ENCODE measurements at places on chromosomes 12 and 14.

- DNase-seq: no peak
Measured at GRCh38 chr12:80189241-80189640, 89.9 kb downstream of the OTOGL start.

DNA sequence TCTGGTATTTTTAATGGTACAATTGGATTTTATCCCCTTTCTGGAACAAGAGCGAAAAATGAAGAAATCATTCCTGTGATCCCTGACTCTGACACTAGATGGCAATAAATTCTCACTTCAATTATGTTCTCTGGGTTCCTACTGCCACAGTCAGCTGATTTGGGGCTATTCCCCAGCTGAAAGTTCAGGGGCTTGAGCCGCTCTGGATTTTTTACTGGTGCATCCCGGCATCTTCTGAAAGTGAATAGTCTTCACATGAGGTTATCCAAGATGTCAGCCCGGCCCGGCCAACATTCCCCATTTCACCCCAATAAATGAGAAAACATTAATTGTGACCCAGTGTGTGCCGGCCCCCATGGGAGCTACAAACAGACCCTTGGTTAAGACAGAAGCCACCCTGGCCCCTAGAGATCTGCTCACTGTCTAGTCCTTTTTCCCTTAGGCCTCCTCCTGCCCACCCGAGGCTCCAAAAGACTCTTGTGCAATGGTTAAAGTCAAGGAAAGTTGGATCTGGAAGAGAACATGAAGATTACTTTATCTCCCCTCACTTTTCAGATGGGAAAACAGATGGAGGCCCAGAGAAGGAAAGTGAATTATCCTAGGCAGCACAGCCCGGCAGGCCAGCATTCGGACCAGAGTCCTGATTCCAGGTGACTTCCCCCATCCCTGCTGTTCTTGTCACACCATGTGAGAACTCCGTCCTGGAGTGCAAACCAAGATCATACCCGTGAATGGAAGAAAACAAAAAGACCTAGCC is 20.8 kb downstream of the CKAP4 start:
- no peak for DNase-seq

GRCh38 chr12:32545413-32545980 is 133.6 kb upstream of the DNM1L start:
- DNase-seq: no peak

DNA sequence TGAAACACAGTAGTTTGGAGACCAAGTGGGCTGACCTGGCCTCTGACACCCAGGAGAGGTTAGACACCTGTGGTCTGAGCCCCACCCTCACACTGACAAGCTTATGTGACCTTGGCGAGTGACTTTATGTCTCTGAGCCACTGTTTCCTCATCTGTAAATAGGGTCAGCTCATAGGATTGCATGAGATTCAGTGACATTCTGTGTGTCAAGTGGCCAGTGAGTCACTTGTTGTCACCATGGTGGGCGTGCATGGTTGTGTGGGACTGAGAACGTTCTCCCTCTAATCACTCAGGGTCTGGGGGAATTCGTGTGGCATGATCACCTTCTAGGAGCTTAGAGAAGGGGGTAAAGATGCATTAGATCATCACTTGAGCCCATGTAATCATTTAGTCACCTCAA is 146.4 kb downstream of the PHETA1 start:
- DNase-seq: no peak

- no peak for DNase-seq
Measured at GRCh38 chr14:76413962-76414600, 38.1 kb downstream of the ESRRB start.

- DNase-seq: no peak
Measured at GRCh38 chr12:102197789-102198188, at the start of gene PMCH. TSS of gene PMCH (minus strand) at chr12:102197833. CDS start at chr12:102197770, 63 bp downstream.

- no peak for DNase-seq
Measured at GRCh38 chr14:87869619-87870583, 123.1 kb downstream of the GALC start.

GRCh38 chr12:116368196-116369194 is 91.0 kb upstream of the MED13L start:
- no peak for DNase-seq

- no peak for DNase-seq
Measured at GRCh38 chr12:107127482-107128430, 34.4 kb upstream of the CRY1 start.

DNA sequence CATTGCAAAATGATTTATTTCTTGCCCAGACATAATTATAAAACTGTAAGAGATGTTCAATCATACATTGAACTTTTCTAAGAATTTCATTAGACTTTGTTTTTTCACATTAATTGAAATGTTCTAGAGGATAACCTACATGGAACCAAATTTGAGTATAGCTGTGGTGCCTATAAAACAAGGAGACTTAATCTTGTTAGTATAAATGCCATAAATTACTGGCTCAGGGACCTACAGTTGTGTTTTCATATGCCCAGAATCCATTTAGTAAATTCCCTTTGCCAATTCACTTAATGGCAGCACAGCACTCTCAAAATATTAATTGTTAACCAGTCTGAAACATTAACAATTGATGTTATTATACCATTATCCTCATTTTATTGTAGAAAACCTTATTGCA is 488.5 kb downstream of the NELL2 start:
- no peak for DNase-seq

DNA sequence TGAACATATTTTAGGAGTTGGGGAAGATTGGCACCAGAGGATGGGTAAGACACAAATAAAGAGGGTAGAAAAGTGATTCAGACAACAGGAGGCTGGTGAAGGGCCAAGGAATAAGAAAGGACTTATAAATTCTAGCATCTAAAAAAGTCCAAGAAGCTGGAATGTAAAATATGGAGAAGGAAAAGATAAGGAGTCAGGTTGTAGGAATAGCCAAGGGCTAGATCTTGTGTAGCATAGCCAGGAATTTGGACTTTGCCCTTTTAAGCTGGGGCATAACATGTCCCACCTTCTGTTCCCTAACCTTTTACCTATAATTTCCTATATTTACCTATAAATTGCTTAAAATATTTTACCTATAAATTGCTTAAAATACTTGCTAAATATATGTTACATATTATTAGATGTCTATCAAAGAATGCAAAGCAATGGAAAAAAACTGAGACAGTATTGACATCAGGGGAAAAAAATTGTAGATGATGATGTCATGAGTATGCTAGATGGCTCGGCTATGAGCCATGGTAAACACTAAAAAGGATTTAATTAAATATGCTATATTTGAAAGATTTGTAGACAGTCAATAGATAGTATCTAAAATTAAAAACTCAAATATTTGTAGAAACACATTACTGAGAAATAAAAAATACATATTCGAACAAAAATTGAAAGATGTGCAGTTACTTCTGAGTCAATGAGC is 99.7 kb upstream of the PLEKHG7 start:
- DNase-seq: no peak

DNA sequence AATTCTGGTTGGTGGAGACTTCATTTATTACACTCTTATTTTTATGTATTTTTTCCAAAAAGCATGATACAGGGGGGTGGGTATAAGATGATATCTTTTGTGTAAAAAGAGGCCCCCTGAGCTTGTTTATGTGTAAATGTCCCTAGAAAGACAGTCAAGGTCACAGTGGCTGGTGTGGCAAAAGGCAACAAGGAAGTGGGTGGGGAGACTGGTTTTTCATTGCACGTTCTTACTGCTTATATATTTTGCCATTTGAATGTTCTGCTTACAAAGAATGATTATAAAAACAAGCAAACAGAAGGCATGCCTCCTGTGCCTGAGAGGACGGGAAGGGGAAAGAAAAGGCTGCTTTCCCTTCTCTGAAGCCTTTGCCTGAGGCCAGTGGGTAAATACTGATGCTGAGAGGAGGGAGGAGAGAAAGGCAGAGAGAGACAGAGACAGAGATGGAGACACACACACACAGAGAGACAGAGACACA is 24.1 kb upstream of the ADIPOR2 start:
- DNase-seq: no peak

DNA sequence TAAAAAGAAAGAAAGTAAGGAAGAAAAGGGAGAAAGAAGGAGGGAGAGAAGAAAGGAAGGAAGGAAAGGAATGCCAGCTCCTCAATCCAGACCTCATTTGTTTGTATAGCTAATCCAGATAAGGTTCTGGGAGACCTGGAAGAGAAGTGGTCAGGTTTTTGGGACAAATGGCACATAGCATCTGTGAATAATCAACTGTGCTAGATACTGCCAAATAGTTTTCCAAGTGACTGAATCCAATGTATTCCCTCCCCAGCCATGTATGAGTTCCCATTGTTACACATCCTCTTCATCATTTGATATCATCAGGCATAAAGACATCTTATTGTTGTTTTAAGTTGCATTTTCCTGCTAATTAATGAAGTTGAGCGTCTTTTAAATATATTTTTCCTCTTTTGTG is 18.6 kb upstream of the PTGR2 start:
- DNase-seq: no peak

- DNase-seq: no peak
Measured at GRCh38 chr12:43011383-43011926, 421.9 kb upstream of the PRICKLE1 start.

- DNase-seq: no peak
Measured at GRCh38 chr12:107912421-107913004, 138.0 kb downstream of the ASCL4 start.

GRCh38 chr12:103839103-103839502 is 1.9 kb downstream of the NT5DC3 start:
- no peak for DNase-seq

DNA sequence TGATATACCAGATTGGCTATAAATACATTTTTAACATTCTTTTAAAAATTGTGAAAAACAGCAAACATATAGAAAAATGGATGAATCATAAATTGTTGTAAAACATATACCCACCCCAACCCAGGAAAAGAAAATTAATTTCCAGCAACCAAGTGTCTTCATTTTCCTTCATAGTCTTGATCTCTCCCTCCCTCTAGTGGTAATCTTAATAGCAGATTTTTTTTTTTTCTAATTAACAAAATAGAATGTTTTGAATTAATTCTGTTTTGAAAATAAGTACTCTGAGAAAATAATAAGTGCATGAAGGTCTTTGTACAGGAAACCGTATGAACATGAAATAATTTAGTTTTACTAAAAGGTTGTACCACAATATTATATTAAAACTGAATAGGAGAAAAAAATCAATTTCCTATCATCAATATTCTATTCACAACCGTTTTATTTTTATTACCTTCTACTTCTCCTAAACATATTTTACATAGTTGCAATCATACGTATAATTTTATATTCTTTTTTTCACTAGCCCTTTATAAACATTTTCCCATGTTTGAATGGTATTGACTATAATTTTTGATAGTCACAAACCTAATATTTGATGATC is 7.0 kb downstream of the ETNK1 start:
- DNase-seq: no peak

- no peak for DNase-seq
Measured at GRCh38 chr12:89517720-89518119, 6.9 kb downstream of the GALNT4 start.

DNA sequence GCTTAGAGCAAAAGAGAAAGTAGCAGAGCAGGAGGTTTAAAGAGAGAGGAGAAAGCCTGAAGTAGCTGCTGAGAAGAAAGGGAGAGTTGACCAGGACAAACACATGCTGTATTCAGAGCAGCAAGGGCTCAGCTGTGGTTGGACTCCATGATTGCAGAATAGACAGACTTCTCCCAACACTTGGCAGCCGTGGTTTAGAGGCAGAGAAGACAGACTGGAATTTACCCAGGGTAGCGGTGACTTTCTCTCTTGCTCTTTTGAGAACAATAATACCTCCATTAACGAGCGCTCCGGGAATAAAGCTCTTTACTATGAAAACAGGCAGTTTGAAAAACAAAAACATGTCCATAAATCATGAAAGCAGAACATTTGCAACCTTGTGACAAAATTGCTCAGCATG is 21.4 kb upstream of the IGF1 start:
- no peak for DNase-seq

GRCh38 chr14:65784574-65784973 is 372.0 kb downstream of the FUT8 start:
- DNase-seq: no peak

DNA sequence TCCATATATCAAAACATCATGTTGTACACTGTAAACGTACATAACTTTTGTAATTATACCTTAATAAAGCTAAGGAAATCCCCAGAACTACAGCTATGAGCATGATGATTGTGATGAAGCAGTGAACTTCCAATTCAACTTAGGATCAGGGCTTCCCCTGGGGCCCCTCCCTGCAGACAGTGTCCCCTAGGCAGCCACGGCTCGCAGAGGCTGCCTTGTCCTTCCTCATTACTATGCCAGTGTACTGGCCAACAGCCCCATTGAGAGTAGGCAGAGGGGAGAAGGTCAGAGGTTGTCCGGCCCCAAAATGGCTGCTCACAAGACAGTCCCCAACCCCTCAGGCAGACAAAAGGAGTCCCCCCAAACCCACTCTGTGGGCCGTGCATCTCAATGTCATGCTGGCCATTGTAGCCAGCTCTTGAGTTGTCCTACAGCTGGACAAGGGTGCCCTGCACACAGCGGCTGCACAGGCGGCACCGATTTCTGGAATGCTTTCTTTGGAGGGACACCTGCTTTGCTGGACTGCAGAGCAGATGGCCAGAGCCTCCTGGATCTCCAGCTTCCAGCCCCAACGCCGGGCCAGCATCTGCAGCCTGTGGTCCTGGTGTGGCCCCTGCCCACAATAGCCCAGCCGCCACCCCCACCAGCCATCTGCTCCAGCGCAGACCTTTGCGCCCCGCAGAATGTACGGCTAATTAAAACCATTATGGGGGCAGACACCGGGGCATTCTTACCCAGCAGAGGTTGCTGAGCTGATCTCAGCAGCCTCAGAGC is 46.1 kb downstream of the NIN start:
- no peak for DNase-seq

GRCh38 chr12:14959463-14959862 is 1.9 kb downstream of the ARHGDIB start:
- DNase-seq: no peak

DNA sequence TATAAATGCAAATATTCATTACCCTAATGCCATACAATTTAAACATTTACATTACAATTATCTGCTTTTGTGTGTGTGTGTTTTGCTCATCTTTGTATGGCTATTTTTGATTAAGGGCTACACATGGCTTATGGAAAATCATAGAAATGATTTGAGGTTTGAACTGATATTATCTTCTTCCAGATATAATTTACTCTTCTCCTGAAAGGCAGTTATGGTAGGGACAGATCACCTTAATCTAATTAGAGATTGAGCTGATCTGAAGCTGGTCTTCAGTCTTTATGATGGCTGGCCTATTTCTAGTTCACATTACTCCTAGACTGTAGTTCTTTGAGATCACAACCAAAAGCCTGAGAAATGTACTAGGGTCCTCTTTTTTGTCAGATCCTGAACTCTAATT is 15.6 kb downstream of the ABHD12B start:
- no peak for DNase-seq

- no peak for DNase-seq
Measured at GRCh38 chr12:47023953-47024352, 55.5 kb upstream of the PCED1B start.

DNA sequence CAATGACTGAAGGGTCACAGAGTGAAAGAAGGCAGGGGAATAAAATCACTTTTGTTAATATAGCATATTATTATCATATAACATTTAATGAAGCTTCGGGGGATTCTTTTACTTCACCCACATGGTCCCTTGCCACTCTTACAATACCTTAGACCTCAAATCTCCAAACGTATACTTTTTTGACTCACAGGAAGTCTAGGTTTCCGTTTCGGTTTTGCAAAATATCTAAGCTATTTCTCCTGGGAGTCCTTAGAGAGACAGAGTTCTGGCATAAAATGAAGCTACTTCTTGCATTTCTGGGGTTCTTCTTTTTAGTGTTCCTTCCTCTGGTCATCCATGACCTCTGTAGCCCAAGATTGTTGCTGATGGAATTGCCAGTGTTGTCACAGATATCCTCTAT is 590.5 kb upstream of the ATP2B1 start:
- DNase-seq: no peak

Measured in RWPE2 (cell line).